Stimulated activated CD4-positive, alpha-beta T cell treated with anti-CD3 and anti-CD28 coated beads, TNF-alpha, amount 100 ng/mL, for 48 hours (primary cell): ENCODE measurements at places on chromosomes 3 and 15.

GRCh38 chr15:85494048-85494777 lies 113.8 kb downstream of the AKAP13 start:
- DNase-seq, result no peak

GRCh38 chr3:12465836-12466225 lies 18.4 kb upstream of the TSEN2 start:
- no peak for DNase-seq

DNA sequence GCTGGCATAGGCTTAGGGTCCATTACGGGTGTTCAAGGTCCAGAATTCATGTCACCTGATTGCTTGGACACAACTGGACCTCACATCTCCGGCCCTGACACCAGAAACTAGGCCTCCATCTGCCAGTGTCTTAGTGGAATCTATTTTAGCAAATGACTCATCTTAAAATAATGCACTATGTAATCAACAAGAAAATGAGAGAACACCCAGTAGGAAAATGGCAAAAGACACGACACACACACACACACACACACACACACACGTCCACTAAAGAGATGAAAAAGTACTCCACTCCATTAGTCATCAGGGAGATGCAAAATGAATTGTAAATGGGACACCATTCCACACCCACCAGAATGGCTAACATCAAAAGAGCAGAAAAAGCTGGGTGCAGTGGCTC lies 11.2 kb downstream of the APBA2 start:
- no peak for DNase-seq

DNA sequence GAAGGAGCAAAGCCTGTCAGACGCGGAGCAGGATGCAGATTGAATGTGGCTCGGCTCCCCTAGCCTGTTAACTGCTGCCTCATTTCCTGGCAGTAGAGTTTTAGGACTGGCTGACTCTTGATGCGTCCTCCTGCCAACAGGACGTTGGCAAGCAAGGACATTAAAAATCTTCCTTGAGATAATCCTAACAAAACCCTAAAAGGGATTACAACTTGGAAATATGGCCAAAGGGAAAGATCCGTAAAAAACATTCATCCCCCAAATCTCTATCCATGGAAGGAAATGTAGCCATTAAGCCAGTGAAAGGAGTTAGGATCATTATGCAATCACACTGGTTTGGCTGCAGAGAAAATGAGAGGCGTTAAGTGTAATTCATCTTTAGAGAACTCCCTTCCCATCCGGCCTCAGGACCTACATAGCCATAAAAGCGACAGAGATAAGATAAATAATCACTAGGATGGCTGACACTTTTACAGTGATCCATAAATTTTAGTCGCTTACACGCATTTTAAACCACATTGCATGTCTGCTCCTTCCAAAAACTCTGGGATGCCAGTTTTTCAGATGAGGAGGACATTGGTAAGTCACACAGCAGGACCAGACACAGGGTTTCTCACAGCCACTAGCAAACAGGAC lies 44.5 kb upstream of the C3orf80 start:
- DNase-seq, result no peak

DNA sequence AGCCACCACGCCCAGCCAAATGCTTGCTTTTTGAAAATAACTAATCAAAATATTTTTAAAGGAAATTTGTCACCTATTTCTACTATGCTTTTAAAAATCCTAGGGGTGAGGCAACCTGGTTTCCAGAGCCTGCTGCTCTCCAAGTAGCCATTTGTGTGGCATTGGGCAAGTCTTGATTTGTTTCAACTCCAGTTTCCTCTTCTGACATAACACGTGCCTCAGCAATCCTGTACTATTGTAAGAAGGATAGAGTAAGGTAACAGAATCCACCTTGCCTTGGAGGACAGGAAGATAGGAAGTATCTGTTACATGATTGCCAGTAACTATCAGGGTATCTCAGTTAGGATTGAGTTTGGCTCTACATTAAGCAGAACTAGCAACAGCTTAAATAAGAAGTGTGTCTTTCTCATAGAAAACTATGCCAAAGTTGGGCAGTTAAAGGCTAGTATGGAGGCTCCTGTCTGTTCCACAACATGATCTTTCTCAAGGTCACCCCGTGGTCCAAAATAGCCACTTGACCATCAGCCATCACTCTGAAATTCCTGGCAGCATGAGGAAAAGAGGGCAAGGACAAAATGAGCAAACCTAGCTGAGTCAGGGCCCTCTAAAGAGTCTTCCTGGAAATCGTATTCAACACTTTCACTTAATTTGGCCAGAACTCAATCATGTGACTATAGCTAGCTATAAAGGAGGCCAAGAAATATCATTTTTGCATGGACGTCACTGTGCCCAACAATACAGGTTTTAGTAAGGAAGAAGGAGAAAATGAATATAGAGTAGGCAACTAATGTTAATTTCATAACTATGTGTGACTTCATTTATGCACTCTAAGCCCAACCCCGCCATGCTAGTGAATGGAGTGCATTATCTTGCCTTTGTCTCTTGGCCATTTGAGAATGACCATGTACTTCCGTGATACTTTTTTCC lies 66.1 kb downstream of the HMG20A start:
- DNase-seq, result no peak
